ENCODE measurements at places on chromosomes 16 and 17. TPM values are rescaled to one million over a fixed set of nuclear protein-coding genes. Genes with fewer than 3 reads are reported as not detected.

YBX2 gene
- 0.15 TPM for total RNA-seq

ATP1B2 gene
- total RNA-seq: not detected

ZNF624 gene
- total RNA-seq: 4.4 TPM

SNX20 gene
- total RNA-seq: not detected

DNAAF8 gene
- total RNA-seq: 0.32 TPM

SKAP1 gene
- total RNA-seq: 0.65 TPM

CA7 gene
- total RNA-seq: not detected

NLE1 gene
- 35.4 TPM for total RNA-seq

TAC4 gene
- total RNA-seq: not detected

MT1E gene
- 18.5 TPM for total RNA-seq

CDC6 gene
- total RNA-seq: 45.3 TPM

HAS3 gene
- total RNA-seq: 1.1 TPM

TNFRSF17 gene
- total RNA-seq: not detected

SPN gene
- not detected for total RNA-seq

KIF2B gene
- total RNA-seq: not detected

CCL3 gene
- not detected for total RNA-seq

OR1F1 gene
- total RNA-seq: not detected

Data from epithelial cell of umbilical artery (primary cell).